ENCODE measurements at places on chromosomes 1 and 21.

DNA sequence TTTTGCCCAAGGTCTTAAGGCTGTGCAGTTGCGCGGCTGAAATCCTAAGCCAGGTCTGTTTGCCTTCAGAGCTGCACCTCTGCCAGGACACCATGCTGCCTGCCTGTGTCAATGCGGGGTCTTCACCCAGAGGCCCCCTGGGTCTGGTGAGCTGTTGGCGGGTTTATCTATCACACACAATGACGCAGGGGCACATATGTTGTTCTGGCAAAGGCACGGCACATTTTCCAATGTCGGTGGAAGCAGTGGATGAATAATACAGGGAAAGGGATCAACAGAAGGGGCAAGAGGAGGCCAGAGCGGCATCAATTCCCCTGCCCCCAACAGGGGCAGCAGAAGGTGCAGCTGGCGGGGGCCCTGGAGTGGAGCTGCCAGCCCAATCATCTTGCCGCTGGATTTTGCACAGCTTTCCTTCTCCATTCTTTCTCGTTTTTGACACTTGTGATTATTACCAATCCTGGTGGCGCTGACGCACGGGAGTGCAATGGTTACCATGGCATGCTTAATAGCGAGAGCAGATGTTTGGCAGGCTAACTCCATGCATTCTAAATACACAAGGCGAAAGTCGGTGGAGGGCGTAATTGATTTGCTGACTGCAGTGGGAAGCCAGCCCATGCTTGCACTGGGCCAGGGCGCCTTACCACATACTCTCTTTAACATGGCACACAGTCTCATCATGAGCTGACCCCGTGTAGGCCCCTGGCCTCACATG is 45.8 kb upstream of the CYP2J2 start:
- DNase-seq: no peak

GRCh38 chr1:16727190-16728111 is 12.9 kb upstream of the RNU1-4 start:
- peak; percentile 4 for DNase-seq

DNA sequence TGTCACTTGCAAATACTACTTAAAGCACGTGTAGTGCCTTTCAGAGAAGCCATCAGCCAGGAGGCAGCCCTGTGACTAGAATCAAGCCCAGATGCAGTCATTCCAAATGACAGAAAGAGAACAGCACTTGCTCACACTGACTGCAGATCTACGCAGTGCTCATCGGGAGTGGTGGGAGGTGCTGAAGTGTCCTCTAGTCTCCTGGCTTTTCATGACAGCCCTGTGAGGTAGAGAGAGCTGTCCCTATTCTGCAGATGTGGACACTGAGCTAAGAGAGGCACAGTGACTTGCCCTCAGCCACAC is 62.3 kb upstream of the EDN2 start:
- no peak for DNase-seq

GRCh38 chr1:196779093-196779492 is 4.5 kb downstream of the CFHR3 start:
- no peak for DNase-seq

- DNase-seq: peak; percentile 58
These were observed 51.0 kb downstream of the BACH1 start for GRCh38 chr21:29349702-29350101.

DNA sequence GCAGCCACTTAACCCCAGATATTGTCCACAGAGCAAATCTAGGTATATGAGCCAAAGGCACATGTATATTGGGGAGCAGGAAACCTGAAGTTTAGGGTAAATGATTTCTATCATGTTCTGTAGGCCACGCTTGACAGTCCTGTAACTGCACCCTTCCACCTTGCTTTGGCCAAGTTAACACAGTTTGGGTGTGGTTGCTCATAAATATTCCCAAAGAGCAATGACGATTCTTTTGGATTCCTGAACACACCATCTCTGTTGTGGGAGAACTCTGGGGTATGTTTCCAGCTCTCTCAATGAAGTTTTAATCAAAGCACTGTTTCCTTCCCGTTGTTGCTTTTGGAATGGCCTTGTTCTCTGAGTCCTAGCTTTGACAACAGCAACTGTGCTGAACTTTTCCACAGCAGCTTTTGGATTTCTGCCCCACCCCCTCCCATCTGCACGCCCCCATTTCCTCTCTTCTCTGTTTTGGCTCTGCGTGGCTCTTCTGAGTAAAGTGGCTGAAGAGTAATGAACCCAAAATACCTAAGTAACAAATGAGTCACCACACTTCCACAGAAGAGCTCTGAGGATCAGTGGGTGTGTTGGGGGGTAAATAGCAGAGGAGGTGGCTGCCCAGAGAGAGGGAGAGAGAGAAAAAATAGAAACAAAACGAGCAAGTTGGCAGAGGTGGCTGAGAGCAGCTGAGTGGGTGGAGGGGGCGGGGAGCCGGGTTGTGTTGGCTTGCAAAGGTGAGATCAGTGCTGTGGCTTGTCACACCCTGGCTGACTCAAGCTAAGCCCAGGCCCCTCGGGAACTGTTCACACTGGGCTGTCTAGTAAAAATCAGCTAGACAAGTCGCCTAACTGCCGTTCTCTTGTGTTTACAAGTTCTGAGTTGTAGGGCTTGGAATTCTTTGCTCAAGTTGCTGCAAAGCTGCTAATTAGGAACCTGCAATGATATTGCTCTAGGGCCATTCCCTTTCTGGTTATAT is 26.9 kb upstream of the RAP1A start:
- no peak for DNase-seq

- DNase-seq: no peak
These were observed 8.2 kb downstream of the EXOC8 start for GRCh38 chr1:231329483-231329882.

- DNase-seq: no peak
These were observed 9.0 kb downstream of the TGFBR3 start for GRCh38 chr1:91876781-91877573.

DNA sequence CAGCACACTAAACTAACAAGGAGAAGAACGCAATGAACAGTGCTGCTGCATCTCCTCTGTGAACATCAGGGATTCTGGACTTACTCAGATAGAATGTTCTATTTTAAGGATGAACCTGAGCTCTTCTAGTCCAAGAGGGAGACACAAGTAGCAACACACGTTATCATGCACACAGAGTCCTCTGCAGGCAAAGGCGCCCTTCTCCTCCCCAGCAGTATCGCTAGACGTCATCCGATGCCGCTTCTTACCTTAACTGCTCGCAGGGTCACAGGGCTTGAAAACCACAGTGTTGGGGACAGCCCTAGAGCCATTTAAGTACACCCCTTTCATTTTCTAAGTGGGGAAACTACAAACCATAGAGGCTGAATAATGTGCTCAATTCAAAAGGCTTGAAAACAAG is 74.5 kb downstream of the HIVEP3 start:
- DNase-seq: no peak

DNA sequence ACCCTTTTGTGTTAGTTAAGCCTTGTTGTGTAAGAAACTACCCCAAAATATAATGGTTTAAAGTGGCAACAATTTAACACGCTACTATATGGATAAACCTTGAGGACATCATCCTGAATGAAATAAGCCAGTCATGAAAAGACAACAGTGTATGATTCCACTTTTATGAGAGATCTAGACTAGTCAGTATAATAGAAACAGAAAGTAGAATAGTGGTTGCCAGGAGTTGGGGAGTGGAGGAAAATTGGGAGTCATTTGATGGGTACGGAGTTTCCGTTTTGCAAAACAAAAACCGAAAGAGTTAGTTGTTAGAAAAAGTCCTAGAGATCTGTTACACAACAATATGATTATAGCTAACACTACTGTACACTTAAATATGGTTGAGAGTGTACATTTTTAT is 16.0 kb upstream of the CHIA start:
- DNase-seq: no peak

DNA sequence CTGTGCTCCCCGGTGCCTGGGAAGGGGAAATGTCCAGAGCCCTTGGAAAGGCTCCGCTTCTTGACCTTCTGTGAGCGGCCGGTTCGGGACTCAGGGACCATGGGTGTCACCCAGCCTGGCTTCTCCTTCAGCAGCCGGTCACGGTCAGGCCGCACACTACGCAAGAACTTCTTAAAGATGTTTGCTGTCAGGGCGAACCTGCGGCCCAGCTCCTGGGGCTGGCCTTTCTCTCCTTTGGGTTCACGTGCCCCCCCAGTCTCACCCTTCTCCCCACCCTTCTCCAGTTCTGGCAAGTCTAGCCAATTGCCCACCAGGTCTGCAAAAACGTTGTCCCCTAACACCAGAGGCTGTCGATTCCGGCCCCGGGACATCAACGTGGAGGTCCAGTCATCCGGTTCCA is 12.1 kb downstream of the INKA2 start:
- no peak for DNase-seq

DNA sequence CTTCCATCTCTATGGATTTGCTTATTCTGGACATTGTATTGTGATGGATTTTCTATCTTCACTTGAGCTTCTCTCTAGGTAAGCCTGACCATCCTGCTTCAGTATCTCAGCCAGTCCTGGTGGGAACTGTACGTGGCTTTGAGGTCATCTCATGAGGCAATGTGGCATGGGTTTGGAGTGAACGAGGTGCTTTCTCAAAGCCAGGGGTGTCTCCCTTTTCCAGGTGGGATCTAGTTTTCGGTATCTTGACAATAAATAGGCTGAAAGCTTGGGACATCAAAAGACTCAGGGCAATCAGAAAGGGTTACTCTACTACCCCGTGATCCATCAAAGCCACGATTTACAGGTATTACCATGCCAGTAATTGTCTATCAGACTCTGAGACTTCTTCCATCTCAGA is 40.8 kb downstream of the AZIN2 start:
- no peak for DNase-seq

- DNase-seq: no peak
These were observed 28.6 kb downstream of the KIF26B start for GRCh38 chr1:245183429-245183828.

- DNase-seq: no peak
These were observed 38.9 kb downstream of the SPRTN start for GRCh38 chr1:231376875-231377549.
